ENCODE measurements at places on chromosomes 4 and X. TPM values are rescaled to one million over a fixed set of nuclear protein-coding genes. Genes with fewer than 3 reads are reported as not detected.

DNA sequence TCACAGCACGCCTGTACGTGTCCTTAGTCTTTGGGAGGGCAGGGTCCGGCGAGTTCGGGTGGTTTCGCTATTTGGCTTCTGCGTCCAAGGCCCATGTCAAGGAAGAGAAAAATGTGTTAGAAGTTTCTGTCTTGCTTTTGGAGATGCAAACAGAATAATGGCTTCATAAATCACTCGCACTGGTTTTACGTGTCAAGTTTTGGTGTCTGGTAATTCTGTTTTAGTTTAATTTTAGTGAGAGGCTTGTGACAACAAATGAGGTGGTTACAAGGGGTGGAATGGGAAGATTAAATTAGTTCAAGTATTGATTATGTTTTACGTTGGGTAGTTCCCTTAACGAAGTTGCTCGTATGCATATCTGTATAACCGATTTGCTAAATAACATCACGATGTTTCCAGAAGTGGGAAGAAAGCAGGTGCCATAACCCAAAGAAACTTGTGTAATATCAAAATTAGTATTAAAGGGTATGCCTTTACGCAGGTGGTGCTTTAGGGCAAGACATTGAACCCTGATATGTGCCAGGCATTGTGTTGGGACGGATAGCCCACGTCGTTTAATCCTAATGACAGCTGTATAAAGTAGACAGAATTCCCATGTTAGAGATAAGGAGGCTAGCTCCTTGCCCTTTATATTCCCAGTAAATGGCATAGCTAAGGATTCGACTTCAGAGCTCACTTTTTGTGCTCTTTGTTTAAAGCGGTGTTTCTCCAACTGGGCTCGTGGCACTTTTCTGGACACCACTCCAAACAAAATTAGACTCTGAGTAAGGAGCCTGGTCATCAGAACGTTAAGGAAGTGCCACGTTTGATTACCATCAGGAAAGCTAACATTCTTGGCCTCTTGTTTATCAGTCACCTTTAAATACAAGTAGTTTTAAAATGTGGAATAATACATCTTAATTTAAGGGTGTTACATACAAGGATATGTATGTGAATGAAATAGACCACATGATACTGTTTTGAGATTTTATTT, 843 bp downstream of the RPL34 start:
- no peak for DNase-seq

Gene BDH2
- 222 TPM for polyA plus RNA-seq

DNA sequence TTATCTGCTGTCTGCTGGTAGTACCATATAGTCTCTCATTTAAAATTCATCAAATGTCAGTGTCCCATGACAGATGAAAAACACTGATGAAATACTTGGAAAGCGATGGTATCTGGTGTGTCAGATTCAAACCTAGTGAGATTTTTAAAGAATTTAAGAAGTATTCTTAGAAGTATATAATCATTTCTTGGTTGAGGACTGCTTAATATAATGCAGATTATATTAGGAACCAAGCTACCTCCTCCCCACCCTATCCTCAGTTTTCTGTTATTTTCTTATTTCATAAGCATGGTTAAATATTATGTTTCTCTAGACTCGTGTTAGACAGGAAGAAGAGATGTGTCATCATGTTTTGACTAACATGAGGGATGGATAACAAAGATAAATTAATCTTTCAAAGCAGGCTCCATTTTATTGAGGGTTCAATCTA, 118.5 kb downstream of the GLUD2 start:
- DNase-seq, result no peak

DNA sequence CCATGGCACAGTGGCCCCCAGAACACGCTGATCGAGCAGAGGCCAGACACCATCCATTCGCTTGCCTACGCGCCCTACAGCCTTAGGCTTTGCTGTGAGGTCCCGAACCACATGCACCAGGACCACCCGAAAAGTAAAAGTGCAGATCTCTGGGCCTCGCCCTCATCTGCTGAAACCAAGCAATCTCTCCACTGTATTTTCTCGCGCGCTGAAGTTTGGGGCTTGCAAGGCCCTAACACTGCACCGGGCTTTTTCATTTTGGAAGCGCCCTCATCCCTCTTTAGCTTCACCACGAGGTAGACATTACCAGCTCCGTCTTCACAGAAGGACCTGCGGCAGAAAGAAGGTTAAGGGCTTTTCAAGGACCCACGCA, 21.2 kb downstream of the NKX3-2 start:
- DNase-seq, result no peak

GRCh38 chr4:122960611-122961000, 38.2 kb upstream of the NUDT6 start:
- DNase-seq, result no peak

Gene HTATSF1
- polyA plus RNA-seq, result 121 TPM

DNA sequence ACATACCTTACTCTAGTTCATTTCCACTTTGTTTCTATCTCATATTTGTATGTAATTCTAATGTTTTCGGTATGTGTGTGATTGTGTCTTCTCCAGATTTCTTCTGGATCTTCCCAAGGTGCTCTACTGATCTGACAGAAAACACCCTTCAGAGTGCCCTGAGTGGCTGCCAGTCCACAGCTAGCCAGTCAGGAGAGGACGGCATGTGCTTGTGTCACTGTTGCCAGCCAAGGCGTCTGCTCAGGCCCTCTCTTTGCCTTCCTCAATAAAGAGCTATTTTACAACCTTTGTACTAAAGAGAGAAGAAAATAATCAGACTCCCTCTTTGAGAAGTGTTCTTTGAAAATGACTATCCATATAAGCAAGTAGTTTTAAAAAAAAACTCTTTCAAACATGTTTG, 29.0 kb downstream of the CD99L2 start:
- no peak for DNase-seq

Gene ZNF718
- polyA plus RNA-seq, result 13.2 TPM

DNA sequence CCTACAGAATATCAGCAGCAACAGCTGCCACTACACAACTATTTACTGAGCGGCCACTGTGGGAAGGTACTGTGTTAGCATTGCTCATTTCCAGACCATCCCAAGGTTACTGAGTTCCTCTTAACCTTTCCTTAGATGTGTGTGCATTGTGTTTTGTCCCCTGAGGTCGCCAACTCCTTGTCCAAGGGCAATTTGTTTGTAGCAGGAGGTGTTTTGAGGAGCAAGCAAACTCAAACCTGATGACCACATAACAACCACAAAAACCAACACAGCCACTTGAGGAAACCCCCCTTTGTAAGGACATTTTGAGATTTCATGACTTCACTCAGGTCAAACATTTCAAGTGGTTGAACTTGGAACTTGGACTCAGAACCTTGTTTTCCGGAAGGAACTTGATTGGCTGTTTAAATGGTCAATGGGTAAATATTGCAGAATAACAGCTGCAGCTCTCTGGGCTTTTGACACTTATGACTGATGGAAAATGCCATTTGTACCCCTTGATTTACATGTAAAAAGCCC, 122.3 kb downstream of the MID1IP1 start:
- DNase-seq, result no peak

DNA sequence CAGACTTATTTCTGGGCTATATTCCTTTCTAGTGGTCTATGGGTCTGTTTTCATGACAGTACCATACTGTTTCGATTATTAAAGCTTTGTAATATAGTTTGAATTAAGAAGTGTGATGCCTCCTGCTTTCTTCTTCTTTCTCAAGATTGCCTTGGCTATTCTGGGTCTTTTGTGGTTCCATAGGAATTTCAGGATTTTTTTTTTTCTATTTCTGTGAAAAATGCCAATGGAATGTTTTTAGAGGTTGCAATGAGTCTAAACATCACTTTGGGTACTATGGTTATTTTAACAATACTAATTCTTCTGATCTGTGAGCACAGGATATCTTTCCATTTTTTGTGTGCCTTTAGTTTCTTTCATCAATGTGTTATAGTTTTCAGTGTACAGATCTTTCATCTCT, 204.3 kb upstream of the HCCS start:
- no peak for DNase-seq

- no peak for DNase-seq
Observed at GRCh38 chr4:148152868-148153625, 289.2 kb downstream of the NR3C2 start.

Measured in right renal cortex interstitium (tissue), 3 donors.